ENCODE measurements at places on chromosomes 3 and 15.

- no peak for DNase-seq
Measured at GRCh38 chr3:132874701-132875100, 152.5 kb upstream of the NPHP3 start.

GRCh38 chr3:171984883-171985282 is 54.5 kb upstream of the FNDC3B start:
- no peak for DNase-seq

GRCh38 chr3:127684871-127685707 is 12.3 kb downstream of the ABTB1 start:
- no peak for DNase-seq

DNA sequence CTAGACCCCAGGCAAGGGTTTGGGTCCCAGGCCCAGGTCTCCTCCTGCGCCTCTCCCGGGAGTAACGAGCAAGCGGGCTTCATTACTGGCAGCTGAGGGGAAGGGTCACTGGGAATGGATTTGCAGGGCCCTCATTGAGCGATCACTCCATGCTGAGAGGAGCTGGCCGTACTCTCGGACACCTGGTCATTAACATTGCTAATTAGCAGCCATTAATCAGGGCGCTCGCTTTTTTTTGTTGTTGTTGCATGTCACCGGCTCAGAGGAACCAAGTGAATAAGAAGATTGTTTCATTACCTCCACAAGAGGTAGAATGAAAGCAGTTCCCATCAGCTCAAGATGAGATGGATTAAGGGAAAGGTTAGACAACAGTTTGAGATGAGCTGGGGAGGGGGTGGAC is 293.0 kb upstream of the ATP11B start:
- no peak for DNase-seq

GRCh38 chr3:136883967-136884720 is 22.1 kb downstream of the NCK1 start:
- no peak for DNase-seq

DNA sequence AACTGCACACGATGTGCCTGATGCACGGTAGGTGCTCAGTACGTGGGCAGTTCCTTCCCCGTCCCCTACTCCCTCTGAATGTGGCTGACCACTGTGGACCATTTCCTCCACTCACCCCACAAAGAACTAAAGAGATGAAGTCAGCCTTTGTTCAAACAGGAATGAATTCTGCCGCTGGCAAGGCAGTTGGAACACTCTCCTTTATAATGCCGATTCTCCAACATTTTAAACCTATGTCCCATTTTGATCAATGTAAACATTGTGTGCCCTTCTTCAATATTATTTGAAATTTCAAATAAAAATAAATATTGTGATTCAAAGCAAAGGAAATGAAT is 57.5 kb upstream of the MEF2A start:
- DNase-seq = no peak

DNA sequence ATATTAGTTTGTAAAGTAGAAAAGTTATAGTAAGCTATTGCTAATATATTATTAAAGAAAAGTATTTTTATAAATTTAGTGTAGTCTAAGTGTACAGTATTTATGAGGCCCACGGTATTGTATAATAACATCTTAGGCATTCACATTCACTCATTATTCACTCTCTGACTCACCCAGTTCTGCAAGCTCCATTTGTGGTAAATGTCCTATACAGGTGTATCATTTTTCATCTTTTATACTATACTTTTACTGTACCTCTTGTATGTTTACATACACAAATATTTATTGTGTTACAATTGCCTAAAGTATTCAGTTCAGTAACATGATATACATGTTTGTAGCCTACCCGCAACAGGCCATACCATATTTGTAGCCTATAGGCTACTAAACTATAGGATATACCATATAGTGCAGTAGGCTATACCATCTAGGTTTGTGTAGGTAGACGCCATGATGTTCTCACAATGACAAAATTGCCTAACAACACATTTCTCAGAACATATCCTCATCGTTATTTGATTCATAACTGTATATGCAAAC is 246.8 kb upstream of the ALCAM start:
- no peak for DNase-seq

Measured in dermis blood vessel endothelial cell (primary cell).